CD4-positive, CD25-positive, alpha-beta regulatory T cell (primary cell): ENCODE measurements at places on chromosomes 2 and 18. TPM values are rescaled to one million over a fixed set of nuclear protein-coding genes. Genes with fewer than 3 reads are reported as not detected.

Gene CNTNAP5
- not detected for total RNA-seq

Gene TRIP12
- 216 TPM for total RNA-seq

Gene MPP4
- not detected for total RNA-seq

Gene RAX
- not detected for total RNA-seq

Gene AQP12A
- total RNA-seq, result not detected

Gene GLI2
- not detected for total RNA-seq

Gene ABCA12
- total RNA-seq, result not detected

Gene CRYGB
- not detected for total RNA-seq

GRCh38 chr18:38545071-38545470 is 979.5 kb upstream of the CELF4 start:
- peak; percentile 37 for DNase-seq

DNA sequence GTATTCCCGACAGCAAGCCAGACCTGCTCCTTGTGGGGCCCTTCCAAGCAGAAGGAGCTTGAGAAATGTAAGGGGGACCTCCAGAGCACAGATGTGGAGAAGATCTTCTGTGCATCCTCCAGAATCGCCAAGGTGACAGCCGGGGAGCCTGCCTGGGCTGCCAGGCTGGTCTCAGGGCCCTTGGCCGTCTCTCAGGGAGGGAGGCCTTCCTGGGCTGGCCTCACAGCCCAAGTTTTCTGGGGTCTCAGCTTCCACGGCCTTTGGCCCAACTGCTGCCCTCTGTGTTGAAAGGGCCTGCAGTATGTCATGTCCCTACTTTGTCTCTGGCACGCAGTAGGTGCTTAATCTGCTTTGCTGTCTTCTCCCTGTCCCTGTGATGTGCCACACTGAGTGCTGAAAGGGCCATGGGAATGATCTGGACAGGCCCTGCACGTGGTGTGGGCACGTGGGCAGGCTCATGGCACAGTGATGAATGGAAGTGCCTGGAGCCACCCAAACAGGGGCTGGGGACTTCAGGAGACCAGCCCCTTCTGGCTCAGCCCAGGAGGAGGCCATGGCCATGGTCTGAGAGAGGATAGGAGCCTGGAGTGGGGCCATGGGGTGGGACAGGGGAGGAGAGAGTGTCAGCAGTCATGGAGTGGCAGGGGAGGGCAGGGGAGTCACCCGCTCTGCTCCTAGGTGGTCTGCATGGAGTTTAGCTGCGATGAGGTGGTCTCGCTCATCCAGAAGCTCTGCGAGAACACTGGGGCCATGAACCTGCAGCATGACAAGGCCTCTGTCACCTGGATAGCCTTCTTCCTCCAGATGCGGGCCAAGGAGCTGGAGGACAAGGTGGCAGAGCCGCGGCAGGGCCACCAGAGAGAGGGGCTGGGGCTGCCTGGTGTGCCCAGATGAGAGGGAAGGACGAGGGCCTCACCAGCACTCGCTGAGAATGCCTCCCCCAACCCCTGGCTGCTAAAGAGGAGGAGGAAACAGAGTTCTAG is 35.4 kb downstream of the HJURP start:
- no peak for DNase-seq

GRCh38 chr2:145123606-145124005 is 603.7 kb upstream of the ZEB2 start:
- DNase-seq, result no peak

DNA sequence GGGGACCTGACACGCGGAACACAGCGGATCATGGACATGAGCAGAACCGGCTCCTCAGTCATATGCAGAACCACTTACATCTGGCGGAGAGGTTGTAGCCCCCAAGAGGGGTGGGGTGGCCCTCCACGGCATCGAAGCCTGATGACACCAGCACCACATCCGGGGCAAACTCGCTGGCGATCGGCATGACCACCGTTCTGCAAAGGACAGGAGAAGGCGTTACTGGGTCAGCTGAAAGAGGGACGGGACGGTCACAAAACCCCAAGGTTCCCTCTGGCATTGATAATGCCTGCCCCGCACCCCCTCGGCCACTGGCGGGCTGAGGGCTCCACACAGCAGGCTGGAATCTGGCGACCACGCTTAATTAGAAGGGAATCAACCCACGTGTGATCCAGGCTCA is 220.5 kb downstream of the TWIST2 start:
- no peak for DNase-seq

DNA sequence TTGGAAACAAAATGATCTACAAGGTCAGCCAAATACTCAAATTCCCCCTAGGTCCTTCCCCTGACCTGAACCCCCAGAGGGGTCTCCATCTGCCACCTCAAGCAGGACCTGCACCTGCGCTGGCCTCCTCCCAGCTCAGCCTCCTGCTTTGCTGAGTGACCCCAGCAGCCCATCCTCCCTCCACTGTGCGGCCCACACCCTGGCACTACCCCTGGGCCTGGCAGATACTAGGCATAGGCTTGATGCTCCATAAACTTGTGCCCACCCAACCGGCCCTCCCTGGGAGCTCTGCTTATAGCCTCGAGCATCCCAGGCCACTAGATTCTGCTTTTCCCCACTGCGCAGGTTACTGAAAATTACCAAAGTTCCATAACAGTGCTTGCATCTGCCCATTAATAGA is 156.2 kb downstream of the HDAC4 start:
- no peak for DNase-seq

- DNase-seq, result no peak
Measured at GRCh38 chr2:44398243-44398897, 36.6 kb downstream of the CAMKMT start.

DNA sequence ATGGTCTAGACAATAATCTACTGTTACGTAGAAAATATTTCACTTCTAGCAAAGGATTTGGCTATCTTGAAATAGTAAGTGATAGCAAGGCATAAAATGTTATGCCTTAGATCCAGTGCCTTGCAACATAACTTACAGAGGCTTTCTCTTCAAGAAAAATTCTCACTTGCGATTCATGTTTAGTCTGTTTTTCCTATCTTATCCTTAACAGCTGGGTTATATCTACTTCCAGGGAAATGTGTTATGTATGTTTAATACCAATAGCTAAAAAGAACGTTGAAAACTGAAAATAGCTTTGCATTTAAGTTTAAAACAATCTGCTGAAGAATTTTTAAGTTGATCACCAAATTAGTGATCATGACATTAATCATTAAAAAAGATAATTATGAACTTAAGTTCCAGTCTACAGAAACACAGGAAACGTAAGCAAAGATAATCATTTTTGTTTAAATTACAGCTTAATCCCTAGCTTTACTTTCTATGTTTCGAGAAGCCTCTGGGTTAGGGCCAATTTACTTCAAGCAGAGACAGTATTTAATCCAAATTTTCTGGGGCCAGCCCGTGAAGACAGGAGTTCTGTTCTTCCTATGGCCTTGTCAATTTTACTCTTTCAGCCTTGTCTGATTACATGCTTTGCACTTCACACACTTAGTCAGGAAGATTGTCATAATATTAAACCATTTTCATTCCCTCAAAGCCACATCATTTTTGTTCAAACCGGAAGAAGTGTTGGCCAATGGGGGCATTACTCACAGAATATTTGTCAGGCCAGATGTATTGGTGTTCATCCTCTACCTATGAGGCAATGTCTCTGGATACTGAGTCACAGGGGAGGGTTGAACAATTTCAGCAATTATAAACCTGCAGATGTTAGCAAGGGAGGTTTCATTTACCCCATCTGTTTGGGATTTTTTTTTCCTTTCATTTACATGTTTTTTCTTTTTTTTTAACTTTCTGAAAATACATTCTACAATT is 1132.9 kb upstream of the ZEB2 start:
- DNase-seq, result no peak

- DNase-seq, result no peak
Measured at GRCh38 chr18:45774065-45774521, 50.1 kb downstream of the SLC14A1 start.

GRCh38 chr2:226660526-226660925 is 139.1 kb downstream of the IRS1 start:
- no peak for DNase-seq

GRCh38 chr18:74284980-74285355 is 6.8 kb downstream of the CYB5A start:
- no peak for DNase-seq

- DNase-seq, result no peak
Measured at GRCh38 chr2:43332653-43333052, 106.2 kb upstream of the ZFP36L2 start.

DNA sequence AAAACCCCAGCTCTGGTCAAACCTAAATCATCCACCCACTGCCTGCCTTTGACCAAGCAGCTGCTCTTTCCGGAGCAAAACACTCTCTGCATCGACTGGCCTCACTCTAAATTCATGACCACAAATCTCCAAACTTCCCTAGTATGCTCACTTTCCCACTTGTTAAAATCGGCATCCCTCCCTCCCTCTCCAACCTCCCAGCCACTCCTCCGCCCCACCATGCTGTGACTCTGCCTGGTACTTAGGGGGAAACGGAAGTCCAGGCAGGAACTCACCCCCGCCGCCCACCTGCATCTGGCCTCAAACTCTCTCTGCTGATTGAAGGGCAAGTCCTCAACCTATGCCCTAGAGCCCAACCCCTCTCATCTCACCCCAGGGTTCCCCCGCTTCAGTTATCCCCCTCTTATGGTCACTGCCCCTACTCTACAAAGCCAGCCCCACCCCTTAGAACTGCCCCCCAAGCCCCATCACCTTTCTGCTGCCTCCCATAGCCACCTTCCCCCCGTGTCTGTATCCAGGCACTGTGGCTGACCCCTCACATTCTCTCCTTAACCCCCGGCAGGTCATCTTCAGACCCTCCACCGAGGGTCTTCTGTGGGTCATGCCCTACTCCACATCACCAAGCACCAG is 3.8 kb upstream of the ADRA2B start:
- no peak for DNase-seq

- no peak for DNase-seq
Measured at GRCh38 chr18:48000701-48001100, 70.2 kb upstream of the SMAD2 start.
